GDM1 (cell line): ENCODE measurements at places on chromosomes 11 and 22.

GRCh38 chr11:34192481-34193401 lies 87.3 kb downstream of the NAT10 start:
- no peak for DNase-seq

GRCh38 chr11:65035579-65035978 lies 5.4 kb upstream of the SAC3D1 start:
- DNase-seq = no peak

GRCh38 chr11:116517584-116517983 lies 255.2 kb downstream of the BUD13 start:
- no peak for DNase-seq

- no peak for DNase-seq
Measured at GRCh38 chr22:31122196-31122531, 602 bp upstream of the INPP5J start.

- no peak for DNase-seq
Measured at GRCh38 chr11:86574493-86575207, 97.8 kb downstream of the ME3 start.

DNA sequence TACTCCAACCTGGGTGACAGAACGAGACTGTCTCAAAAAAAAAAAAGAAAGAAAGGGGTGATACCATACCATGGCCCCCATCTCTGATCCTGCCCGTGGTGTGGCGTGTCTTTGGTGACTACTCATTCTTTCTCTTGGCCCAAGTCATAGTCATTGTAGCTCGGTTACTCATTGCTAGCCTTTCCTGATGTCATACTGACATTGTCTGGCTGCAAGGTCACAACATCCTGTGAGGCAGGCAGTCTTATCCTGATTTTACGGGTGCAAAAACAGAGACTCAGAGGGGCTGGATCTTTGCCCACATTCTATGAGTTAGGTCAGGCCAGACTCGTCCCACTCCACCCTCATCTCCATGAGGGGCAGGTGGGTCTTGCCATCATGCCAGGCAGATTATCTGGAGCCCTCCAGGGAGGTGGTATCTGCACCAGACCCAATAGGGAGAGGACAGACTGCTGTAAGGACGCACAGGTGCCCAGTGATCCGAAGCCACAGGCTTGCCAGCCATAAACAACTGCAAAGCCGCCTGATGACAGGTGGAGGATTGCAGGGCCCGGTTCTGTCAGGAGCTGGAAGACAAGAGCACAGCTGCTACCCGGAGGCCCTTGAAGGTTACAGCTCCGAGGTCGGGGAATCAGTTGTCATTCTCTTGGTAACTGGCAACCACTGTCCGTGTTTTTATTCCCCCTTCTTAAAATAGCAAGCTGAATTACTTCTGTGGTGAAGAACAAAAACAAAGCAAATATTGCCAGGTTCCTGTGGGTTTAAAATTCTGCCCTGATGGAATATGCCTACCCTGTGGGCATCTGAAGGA lies 13.8 kb downstream of the TOM1 start:
- no peak for DNase-seq

- DNase-seq = no peak
Measured at GRCh38 chr11:45089251-45089650, 57.2 kb upstream of the PRDM11 start.

- DNase-seq = no peak
Measured at GRCh38 chr11:92967178-92967577, 2.3 kb upstream of the MTNR1B start.

DNA sequence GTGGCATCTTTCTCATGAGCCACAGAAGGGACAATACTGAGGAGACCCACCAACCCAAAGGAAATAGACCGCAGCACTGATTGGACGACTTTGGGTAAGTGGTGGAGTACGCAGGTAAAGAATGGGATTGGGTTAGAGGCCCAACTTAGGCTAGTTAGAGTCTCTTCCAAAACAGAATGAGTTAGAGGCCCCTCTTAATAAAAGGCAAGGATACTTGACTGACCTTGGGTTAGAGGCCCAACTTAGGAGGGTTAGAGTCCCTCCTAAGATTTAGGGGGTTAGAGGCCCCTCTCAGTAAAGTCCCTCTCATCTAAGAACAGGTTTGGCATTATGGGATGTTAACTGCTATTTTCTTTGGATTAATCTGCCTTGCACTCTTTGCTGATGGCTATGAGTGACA lies 24.6 kb downstream of the CCKBR start:
- no peak for DNase-seq

DNA sequence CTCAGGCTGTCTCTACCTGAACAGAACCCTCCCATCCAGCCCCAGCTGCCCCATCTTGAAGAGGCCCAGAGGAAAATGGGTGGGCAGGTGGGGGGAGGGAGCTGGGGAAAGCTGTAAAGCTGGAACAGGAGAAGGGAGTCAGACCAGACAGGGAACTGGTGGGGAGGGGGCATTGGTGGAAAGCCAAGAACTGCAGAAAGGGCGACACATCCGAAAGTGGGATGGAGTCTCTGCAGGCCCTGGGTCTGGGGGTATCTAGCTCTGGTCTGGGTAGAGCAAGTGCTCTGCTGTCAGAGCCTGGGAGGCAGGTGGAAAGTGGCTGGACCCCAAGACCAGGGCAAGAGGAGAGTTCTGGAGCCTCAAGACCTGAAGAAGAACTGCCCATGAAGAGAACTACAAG lies 7.7 kb downstream of the TMPRSS13 start:
- no peak for DNase-seq

DNA sequence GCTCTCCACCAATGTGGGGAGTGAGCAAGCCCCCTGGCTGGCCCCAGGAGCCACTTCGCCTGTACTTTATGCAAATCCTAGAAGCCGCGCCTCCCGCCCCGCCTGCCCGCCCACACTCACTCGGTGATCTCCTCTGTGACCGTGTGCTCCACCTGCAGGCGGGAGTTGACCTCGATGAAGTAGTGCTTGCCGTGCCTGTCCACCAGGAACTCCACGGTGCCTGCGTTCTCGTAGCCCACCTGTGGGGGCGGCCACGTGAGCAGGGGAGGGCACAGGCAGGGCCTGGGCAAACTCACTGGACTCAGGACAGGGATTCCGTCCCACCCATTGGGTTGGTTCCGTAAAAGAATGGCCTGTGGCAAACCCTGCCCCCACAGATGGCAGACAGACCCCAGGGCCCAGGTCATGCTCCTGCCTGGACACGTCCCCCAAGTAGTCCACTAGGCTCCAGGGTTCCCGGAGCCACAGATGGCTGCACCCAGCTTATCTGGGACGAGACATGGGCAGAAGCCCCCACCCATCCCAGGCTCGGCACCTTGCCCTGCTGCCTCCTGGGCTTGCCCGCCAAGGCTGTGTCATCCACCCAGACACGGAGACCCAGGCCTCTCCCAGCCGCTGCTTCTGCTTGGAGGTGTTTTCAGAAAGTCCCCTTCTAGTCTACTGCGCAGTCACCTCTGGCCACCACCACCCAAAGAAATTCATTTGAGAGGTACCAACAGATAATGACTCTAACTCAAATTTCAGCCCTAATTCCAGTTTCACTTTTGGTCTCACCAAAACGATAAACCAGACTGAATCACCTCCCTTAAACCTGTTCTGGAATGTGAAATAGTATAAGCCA lies 12.1 kb downstream of the LRFN4 start:
- no peak for DNase-seq
